GDM1 (cell line): ENCODE measurements at places on chromosomes 3 and 15.

DNA sequence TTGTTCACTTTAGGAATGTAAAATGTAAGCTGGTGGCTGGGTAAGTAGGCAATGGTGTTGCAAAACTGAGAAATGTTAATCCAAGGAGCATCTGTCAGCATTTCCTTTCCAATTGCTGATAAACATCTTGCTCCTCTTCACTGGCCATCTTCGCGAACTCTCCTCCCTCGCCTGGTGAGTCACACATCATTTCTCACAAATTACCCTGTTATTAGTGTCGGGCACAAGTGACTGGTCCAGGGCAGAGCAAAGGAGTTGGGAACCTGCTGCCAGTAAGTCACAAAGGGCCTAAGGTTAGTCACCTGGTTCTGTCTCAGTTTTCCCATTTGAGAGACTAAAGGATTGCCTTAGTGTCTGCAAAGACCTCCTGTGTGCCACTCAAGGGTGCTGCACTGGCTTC lies 13.0 kb downstream of the CERS3 start:
- DNase-seq: no peak

DNA sequence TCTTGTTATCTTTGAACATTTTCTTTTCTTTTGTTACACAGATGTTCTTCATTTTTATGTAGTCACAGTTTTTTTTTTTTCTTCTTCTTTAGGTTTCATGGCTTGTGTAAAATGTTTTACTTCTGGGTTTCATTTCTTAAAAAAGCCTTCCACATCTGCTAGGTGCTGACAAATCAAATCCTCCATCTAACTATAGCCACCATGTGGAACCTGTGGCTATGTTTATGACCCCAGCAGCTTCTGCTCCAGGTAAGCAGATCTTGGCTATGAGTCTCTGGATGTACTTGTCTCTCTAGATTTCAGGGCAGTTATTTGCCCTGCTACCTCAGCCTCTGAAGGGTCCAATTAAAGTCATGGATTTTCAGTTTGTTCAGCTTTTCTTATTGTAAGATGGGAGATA lies 44.5 kb downstream of the OXSM start:
- no peak for DNase-seq

DNA sequence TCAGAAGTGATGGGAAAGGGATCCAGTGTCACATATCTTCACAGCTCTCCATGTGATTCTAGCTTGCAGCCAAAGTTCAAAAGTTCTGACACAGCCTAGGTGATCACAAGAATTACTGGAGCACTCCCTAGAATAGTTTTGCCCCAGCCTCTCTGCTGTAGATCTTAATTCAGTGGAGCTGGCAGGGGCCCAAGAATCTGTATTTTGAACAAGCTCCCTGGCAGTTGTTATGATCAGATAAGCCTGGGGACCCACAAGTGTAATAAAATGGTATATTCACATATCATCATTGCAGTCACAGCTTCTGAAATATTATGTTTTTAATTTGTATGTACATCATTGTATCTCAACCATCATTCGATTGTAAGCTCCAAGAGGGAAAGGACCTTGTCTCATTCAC lies 62.3 kb downstream of the NOX5 start:
- no peak for DNase-seq

GRCh38 chr15:67396114-67396513 lies 124.8 kb upstream of the C15orf61 start:
- DNase-seq: peak; percentile 9

- no peak for DNase-seq
These were observed 426 bp downstream of the CBLB start for GRCh38 chr3:105868431-105868741.

DNA sequence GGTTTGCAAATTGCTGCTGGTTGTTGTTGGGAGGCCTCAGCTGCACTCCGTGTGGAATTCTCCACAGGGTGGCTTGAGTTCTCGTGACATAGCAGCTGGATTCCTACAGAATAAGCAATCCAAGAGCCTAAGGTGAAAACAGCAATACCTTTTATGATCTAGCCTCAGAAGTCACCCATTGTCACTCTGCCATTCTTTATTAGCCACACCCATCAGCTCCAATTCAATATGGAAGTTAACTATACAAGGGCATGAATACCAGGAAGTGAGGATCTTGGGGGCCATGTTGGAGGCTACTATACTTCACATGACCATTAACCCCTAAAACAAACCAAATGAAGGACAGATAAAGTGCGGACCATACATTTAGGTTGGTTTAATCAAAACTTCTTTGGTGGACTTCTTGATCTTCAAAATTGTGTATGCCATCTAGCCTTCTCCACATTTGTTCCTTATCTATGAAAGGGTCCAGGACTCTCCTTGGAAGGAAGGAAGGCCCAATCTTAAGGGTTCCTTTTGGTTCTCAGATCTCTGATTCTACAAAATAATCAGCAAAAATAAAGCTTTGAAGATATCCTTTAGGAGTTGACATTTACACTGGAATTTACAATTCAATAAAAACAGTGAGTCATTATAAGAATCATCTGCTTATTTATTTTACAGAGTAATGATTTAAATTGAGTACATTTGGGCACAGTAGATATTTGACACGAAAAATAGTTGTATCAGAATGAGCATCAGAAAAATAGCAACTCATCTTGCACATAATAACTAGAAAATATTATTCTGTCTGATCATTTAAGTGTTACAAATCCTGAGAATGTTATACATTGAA lies 21.5 kb downstream of the CIAO2A start:
- no peak for DNase-seq

DNA sequence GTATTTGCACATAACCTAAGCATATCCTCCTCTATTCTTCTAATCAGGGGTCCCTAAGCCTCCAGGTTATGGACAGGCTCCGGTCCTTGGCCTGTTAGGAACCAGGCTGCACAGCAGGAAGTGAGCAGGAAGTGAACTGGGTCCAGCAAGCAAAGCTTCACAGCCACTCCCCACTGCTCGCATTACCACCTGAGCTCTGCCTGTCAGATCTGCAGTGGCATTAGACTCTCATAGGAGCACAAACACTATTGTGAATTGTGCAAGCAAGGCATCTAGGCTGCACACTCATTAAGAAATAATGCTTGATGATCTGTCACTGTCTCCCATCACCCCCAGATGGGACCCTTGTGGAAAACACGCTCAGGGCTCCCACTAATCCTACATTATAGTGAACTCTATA lies 9.8 kb downstream of the MSL2 start:
- DNase-seq: no peak

DNA sequence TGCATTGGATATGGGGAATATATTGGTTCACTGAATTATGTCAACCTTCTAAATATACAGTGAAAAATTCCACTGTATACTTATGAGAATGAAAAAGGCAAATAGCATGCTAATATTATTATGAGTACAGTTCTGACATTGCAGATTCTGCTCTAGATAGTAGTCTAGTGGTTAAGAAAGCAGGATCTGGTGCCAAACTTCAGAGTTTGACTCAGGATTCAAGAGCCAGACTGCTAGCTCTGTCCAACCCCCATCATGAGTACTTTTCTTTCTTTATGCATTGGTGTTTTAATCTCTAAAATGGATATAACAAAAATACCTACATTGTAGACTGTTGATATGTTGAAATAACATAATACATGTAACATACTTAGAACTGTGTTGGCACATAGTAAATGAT lies 57.3 kb upstream of the PLSCR4 start:
- no peak for DNase-seq

DNA sequence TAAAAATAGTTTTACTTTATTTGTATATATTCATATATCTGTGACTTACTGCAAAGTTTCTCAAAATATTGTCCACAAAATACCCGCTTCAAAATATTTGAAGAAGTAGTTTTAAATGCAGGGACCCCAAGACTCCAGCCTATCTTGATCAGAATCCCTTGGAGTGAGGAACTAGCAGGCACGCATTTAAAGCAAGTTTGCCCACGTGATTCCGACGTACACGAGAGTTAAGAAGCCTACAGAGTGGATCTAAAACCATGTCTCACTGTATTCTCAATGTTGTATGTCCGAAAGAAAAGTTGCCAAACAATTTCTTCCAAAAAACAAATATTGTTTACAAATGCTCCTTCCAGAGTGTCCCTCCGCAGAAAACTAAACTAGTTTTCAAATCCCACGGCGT lies 1.7 kb downstream of the GABRB3 start:
- DNase-seq: no peak

DNA sequence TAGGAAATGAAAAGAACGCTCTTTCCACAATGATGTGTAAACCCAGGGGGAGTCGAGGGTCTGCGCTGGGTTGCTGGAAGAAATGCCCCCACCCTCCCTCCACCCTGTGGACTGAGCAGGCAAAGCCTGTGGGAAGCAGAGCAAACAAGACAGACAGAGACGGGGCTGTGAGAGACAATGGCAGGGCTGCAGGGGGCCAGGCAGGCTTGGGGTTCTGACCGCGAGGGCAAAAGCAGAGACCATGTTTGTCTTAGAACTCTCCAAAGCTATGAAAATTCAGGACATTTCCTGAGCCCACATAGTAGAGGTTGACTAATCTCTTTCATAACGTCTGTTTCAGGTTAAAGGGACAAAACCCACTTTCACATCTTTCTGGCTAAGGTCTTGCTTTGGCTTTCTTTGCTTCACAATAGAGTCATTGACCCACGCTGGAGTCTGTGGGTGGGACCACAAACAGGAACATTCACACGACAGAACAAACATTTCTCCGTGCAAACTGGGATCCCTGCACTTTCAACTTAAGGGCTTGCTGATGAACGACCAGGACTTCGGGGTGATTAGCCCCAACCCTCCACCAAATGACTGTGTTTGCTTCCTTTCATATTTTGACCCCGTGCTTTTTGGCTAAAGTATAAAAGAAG lies 156.0 kb upstream of the TPM1 start:
- no peak for DNase-seq

DNA sequence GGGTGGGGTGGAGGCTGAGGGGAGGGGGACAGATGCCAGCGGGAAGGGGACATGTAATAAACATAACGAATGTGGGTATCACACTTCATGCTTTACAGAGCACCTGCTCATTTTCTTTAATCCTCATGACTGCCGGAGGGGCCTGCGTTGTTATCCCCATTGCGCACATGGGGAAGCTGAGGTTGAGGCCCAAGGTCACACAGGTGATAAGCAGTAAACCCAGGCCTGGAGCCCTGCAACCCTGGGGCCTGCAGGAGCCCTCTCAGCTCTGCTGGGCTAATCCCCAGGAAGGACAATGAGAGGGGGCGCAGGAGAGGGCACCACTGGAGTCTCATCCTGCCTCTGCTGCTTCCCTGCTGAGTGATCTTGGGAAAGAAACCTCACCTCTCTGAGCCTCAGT lies 64.3 kb downstream of the MEGF11 start:
- DNase-seq: no peak

DNA sequence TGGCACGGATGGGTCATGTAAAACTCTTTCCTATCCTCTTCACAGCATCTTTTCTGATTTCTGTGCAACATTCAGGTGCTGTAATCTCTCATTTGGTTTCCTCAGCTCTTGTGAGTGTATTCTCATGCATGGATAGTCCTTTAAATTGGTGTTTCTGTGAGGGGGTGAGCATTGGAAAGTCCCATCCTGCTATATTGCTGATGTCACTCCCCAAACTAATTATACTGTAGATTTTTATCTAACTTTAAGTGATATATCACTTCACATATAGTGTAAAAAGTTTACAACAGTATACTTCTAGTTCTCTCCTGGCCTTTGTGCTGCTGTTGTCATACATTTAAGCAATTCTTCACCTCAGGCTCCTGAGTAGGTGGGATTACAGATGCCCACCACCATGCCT lies 102.7 kb downstream of the GLDN start:
- no peak for DNase-seq

DNA sequence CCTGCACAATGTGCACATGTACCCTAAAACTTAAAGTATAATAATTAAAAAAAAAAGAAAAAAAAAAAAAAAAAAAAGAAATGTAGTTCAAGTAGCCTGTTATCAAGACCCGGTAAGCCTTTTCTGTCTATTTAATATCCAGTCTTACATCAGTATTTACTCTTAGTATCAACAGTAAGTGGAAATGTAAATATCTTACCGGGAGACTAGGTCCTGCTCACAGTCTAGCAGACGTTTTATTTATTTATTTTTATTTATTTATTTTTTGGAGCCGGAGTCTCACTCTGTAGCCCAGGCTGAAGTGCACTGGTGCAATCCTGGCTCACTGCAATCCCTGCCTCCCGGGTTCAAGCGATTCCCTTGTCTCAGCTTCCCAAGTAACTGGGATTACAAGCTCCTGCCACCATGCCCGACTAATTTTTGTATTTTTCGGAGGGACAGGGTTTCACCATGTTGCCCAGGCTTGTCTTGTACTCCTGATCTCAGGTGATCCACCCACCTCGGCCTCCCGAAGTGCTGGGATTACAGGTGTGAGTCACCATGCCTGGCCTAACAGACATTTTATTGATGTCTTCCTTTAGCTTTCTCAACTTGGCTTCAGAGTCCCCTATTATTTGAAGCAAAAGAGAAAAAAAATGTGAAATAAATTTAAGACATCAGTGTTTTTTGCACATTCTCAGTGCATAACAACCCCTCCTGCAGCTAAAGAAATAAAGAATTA lies 19.9 kb downstream of the C2CD4B start:
- DNase-seq: no peak

DNA sequence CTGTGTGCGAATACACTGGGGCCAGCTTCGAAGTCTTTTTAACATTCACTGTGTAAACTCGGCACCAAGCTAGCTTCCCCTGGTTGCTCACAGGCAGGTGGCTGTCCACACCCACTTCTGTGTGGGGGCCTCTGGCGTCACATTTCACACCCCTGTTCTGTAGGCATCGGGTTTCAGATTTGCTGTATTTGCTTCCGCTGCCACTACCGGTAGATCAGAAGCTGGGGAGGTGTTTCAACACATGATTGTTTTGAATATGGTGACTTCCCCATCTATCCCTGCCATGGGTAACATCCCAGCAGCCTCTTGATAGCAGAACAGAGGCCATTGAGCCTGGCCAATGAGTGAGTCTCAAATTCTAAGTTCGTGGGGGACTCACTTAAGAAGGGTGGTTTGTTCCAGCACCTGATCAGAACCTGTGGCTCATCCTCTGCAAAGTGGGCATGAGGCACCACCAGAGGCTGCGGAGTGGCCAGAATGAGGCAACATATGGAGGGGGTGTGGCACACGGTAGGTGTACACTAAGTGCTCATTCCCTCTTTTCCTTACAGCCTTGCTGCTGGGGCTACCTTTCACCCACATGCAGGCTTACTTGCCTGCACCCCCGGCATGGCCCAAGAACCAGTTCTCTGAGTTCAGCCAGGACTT lies 61.5 kb downstream of the IQSEC1 start:
- no peak for DNase-seq

GRCh38 chr3:139746481-139746880 lies 68.7 kb upstream of the NMNAT3 start:
- no peak for DNase-seq
